Neural crest cell (in vitro differentiated cells): ENCODE measurements at places on chromosomes 5 and 9. TPM values are rescaled to one million over a fixed set of nuclear protein-coding genes. Genes with fewer than 3 reads are reported as not detected.

DNA sequence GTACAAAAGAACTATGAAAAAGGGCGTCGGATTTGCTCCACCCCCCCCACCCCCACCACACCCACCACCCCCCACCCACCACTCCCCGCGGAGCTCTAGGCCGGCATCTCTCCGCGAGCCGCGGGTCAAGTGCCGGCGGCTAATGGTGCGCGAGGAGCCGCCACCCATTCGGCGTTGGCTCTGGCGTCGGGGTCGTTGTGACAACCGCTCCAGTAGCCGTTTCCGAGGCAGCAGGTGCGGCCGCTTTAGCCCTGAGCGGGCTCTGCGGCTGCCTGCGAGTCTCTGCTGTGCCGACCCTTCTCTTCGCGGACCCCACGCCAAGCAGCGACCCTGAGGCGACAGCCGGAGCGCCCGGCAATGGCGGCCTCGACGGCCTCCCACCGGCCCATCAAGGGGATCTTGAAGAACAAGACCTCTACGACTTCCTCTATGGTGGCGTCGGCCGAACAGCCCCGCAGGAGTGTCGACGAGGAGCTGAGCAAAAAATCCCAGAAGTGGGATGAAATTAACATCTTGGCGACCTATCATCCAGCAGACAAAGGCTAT lies at the start of gene PPP1R2B:
PPP1R2B (plus strand) TSS at position 90 of the 546 bp plus-strand sequence; CDS start at position 358, 268 bp downstream.
- no peak for DNase-seq

Gene C9orf153
- 0.19 and 0.34 TPM in 2 replicates for total RNA-seq

Gene FOXD4L6
- total RNA-seq: 0.30 and 0.48 TPM in 2 replicates

DNA sequence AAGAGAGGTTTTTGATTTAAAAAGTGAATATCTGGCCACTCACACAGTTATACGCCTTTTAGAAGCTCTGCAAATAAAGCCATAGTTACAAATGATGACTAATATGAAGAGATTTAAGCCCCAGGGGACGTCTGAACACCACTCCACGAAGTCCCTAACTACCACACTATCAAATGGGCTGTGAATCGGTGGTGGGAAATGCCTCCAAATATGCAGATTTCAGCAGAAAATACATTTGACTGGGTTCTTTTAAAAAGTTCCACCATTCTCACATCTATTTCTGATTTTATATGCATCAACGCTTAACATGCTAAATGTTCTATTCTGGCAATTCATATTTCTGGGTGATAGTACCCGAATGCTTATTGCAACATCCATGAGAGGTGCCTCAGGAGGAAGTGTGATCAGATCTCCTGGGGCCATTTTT lies 22.5 kb downstream of the TICAM2 start:
- DNase-seq: no peak

DNA sequence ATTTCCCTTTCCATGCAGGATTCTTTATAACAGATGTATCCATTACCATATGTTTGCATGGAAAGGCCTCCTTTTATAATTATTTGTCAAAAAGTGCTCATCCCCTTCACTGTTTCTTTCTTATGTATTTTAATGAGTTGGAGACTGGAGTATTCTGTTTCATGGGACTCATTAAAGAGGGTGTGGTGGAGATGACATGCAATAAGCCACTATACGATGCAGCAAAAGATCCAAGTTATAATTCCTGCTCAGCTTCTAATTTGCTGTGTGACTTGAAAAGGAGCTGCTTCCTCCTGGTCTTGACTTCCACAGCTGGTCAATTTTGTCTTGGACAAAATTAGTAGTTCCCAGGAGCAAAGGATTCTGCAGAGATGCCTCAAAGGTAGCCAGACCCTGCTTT lies 13.9 kb downstream of the SGCD start:
- DNase-seq: no peak

GRCh38 chr5:26259081-26259480 lies 779.3 kb downstream of the CDH9 start:
- no peak for DNase-seq

Gene STKLD1
- 2.8 and 2.9 TPM in 2 replicates for total RNA-seq

DNA sequence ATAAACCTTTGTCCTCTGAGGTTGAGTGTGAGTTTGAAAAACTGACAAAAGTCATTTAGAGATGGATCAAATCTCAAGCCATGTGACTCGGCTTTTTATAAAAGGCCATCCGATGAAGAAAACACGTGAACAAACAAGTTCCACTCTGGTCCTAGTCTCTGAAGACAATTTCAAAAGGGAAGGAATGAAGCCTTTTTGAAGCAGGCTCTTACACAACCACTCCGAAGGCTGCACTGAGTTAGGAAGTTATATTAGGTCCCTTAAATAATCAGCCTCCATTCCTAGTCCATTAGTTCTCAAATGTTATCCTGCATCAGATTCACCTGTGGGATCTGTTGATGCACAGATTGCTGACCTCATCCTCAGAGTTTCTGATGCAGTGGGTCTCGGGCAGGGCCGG lies 166.6 kb upstream of the HMHB1 start:
- DNase-seq: no peak

GRCh38 chr5:67206461-67206860 lies 9.9 kb upstream of the CD180 start:
- DNase-seq: no peak

Gene IFNA2
- not detected in 2 replicates for total RNA-seq

Gene BAAT
- 0.16 and 0.30 TPM in 2 replicates for total RNA-seq

DNA sequence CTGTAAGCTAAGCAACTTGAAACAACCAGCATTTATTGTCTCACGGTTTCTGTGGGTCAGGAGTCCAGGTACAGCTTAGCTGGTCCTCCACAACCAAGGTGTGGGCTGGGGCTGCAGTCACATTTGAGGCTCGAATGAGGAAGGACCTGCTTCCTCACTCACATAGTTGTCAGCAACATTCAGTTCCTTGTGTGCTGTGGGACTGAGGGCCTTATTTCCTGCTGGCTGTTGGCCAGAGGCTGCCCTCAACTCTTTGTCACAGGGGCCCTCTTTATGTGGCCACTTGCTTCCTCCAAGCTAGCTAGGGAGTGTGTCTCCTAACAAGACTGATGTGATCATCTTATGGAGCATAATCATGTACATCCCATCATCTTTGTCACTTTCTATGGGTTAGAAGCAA lies 29.2 kb upstream of the SEMA4D start:
- DNase-seq: no peak

- DNase-seq: no peak
These were observed 130.7 kb upstream of the TBCA start for GRCh38 chr5:77906806-77907205.

DNA sequence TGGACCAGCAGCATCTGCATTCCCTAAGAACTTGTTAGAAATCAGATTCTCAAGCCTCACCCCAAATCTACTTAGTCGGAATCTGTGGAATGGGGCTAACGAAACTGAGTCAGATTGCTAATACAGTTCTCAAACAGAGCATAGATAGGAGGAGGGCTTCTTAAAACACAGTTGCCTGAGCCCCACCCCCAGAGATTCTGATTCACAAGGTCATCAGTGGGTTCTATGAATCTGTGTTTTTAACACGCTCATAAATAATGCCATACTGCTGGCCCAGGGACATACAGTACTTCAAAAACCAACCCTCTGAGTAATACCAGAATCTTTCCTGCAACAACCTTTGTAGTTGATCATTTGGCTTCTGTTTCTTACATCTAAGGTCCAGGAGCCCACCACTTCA lies 32.9 kb upstream of the GARNL3 start:
- DNase-seq: no peak
